ENCODE measurements at places on chromosomes 3 and 15. TPM values are rescaled to one million over a fixed set of nuclear protein-coding genes. Genes with fewer than 3 reads are reported as not detected.

C2CD4A gene
- 0.05 TPM for total RNA-seq

OR5H2 gene
- total RNA-seq: not detected

CCR9 gene
- total RNA-seq: not detected

ABHD14A gene
- 17.8 TPM for total RNA-seq

ZIC1 gene
- total RNA-seq: 10.5 TPM

TGM4 gene
- not detected for total RNA-seq

IL17RC gene
- total RNA-seq: 29.5 TPM

HIGD1A gene
- 138 TPM for total RNA-seq

OR5K2 gene
- not detected for total RNA-seq

IMPG2 gene
- under 0.01 TPM for total RNA-seq

NEK10 gene
- 1.4 TPM for total RNA-seq

CFAP100 gene
- total RNA-seq: not detected

SLC38A3 gene
- total RNA-seq: 0.89 TPM

CELF6 gene
- not detected for total RNA-seq

GUCA1C gene
- total RNA-seq: 0.39 TPM

GRAMD2A gene
- total RNA-seq: 0.44 TPM

GPR15 gene
- total RNA-seq: 27.8 TPM

ZNF621 gene
- total RNA-seq: 3.4 TPM
